ENCODE measurements at places on chromosomes 16 and 17.

DNA sequence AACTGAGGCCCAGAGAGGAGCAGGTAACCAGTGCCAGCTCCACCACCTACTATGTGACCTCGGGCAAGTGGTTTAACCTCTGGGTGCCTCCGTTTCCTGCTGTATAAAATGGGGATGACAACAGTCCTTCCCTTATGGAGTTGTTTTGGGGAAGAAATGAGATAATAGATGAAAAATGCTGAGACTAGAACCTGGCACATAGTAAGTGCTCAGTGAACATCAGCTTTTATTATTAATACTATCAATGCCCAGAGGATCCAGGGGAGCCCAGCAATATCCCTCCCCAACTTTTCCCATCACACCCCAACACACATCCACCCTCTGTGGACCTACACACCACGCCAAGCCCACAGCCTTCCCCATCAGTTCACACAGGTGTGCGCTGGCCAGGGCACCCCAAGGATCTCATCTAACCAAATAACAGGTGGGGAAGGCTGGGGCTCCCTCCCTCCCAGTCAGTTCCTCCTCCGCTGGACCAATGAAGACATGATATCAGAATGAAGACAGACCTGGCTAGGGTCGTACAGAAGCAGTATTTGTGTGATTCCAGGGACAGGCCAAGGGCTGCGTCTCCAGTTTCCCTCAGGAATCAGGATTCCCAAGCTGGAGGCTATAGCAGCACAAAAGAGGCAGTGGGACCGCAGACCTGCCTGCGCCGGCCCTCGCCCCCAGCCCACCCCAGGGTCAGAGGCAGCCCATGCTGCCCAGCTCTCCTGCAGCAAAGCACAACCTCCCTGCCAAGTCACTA is 1.8 kb downstream of the ATP2A3 start:
- DNase-seq = no peak

- no peak for DNase-seq
These were observed 30.0 kb downstream of the SDK2 start for GRCh38 chr17:73614256-73614655.

DNA sequence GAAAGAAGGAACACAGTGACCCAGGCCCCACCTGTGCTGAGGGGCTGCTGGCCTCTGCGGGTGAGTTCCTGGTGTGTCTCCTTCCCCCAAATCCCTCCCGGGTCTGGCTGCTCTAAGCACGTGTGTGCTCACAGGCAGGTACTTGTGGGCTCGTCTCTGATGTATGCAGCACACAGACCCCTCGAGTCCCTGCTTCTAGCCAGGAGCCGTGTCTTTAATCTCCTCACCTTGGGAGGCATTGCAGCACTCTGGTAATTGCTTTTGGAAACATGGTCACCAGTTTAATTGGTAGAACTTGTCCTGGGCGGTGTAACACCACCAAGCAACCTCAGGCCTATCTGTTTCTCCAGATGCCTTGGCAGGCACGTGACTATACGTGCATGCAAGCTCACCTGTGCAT is 8.8 kb upstream of the RPL38 start:
- no peak for DNase-seq

DNA sequence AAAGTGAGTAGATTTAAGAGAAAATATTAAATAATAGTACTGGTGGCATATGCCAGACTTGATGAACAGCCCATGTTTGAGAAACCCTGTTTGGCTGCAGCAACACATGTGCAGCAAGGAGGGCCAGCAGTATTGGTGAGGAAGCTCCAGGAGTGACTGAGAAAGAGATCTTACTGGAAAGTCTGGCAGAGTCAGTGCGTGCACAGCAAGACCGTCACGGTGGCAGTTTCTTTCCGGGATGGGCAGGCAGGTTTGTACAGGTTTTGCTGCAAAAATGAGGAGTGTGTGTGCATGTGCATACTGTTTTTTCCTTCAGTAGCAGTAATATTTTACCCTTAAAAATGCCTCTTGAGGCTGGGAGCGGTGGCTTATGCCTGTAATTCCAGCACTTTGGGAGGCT is 41.4 kb downstream of the KSR1 start:
- no peak for DNase-seq

DNA sequence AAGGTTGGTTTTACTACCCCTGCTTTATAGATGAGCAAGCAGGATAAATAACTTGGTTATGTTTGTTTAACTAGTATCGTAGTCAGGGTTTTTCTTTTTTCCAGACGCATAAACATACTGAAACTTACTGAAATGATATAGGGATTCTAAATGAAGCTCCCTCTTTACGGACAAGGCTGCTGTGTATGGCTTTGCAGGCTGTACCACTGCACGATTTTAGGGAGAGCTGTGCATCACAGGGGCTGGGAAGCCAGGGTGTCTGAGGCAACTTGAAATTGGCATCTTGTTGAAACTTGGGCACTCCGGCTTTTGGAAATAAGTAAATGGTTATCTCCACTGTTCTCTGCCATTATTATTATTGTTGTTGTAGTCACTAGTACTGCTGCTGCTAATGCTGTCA is 218.1 kb upstream of the CDH8 start:
- no peak for DNase-seq

DNA sequence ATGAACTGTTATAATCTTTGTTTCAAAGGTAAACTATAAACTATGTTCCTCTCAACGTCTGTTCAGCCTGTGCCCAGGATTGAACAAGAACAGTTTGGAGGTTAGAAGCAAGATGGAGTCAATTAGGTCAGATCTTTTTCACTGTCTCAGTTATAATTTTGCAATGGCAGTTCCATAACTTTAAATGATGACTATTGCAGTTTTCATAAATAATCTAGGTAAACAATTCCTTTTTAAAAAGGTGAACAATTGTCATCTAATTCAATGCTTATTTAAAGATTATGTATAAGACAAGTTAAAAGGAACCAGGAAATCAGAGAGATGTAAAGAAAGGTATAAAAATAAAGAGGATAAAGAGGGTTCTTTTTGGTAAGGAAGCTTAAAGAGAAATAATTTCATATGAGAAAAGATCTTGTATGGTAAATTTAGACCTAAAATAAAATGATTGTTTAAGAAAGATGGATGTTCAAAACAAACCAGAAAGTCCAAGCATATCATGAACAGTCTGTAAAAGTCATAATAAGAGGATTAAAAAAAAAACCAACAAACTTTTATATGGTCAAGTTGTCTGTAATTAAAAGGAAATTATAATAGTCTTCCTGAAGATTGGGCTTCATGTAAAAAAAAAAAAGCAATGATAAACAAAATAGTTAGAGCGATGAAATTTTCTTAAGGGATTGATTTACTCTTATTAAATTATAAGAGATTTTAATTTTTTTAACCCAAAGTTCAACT is 6.1 kb downstream of the KRTAP4-9 start:
- no peak for DNase-seq

DNA sequence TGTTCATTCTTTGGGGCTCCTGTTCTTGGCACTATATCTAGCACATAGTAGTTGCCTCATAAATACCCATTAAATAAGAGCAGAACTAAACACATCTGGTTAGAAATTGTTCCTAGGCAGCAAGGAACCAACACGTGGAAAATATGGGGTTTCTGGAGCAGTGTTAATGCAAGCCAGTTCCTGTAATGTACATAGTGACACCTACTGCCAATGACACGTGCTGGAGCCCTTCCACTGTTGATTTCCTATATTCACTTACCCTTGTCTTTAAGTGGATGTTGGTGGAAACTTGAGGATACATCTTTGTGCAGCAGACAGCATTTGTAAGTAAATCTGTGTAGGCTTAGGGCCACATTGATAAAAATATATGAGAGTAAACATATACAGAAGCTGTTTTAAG is 1.6 kb upstream of the IRF8 start:
- DNase-seq = peak; percentile 59

DNA sequence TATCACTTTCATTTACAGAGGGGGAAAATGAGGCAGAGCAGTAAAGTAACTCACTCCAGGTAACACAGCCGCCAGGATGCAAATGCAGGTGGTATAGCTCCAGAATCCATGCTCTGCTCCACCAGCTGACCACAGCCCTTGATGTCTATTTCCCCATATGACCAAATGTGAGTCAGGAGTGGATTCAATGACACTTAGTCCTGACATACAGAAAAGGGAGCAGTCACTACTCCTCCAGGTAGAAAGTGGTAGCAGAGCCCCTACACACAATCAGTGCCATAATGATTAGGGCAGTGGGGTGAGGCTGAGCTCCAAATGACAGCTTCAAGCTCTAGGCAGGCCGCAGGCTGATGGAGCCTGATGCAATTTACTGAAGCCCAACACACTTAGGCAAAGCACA is 43.3 kb upstream of the GFOD2 start:
- DNase-seq = no peak

DNA sequence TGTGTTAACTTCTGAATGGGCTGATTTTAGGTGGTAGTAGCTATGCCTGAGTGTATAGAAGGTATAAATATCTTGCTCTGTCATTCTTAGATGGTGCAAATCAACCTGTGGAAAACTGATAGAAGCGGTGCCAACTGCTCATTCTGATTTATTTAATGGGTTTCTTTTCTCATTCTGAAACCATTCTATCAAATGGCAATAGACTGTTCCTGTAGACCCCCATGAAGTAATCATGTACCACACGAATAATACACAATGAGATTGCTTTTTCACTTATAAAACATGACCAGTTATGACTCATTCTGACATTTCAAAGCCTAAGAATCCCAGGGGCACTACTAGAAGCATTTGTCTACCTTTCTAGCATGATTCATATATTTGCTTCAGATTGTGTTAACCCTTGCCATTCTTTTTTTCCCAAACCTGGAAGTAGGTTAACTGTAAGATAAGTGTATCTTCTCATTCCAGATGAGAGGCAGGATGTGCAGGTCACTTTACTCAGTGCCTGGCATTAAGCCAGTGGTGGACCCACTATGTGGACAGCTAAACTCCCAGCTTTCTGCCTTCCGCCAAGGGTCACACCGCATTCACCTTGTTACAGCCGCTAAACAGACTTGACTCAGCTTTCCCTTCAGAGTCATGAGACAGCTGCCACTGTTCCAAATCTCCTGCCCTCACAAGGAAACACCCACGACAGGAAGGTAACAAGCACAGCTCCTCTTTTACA is 16.4 kb upstream of the SLC16A11 start:
- no peak for DNase-seq

DNA sequence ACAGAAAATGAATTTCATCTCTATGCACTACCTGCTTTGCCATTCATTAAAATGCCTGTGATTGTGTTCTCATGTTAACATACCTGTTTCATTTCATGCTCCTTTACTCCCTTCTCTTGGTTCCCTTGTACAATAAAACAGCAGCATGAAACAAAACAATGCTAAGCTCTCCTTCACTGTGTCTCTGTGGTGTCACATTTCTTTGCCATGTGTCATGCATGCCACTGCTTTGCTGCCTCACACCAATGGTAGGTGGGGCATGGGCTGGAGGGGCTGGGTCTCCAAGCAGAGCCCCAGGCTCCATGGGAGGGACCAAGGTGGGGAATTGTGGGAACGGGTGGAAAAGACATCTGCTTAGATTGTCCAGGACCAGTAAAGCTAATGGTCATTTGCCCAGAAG is 83.6 kb downstream of the RGS9 start:
- no peak for DNase-seq

GRCh38 chr16:56583351-56584168 is 5.8 kb upstream of the MT3 start:
- DNase-seq = no peak

DNA sequence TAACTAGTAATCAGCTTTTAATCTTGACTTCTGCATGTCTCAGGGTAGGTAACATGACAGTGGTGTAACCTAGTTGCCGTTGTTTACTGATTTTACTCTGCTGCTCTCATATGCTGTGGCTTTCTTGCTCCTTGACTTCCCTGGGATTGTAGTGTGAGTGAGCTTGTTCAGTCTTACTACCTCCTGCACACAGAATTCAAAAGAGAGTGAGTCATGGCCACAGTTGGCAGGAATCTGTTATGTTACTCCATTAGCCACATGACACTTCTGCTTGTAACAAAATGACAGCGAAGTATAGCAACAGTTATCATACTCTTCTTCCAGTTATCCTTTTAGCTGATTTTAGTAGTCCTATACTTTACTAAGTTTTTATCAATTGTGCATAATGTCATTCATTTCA is 18.8 kb downstream of the TNRC6A start:
- DNase-seq = peak; percentile 44

- DNase-seq = no peak
These were observed 13.4 kb downstream of the CASC3 start for GRCh38 chr17:40153603-40154236.

DNA sequence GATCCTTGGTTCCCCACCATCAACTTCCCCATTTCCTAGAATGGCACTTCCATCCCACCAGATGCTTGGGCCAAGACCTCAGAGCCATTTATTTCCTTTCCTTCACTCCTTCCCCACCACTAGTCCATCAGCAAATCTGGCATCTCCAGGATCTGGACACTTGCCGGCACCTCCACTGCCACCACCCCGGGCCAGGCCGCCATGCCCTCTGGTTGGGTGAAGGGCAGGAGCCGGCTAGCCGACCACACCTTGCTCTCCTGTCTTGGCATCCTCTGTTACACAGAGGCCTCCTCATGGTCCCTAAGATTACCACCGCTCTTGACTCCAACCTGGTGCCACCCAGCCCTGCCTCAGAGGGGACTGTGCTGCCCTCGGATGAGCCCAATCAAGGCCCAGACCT is 104.5 kb downstream of the RMI2 start:
- no peak for DNase-seq

DNA sequence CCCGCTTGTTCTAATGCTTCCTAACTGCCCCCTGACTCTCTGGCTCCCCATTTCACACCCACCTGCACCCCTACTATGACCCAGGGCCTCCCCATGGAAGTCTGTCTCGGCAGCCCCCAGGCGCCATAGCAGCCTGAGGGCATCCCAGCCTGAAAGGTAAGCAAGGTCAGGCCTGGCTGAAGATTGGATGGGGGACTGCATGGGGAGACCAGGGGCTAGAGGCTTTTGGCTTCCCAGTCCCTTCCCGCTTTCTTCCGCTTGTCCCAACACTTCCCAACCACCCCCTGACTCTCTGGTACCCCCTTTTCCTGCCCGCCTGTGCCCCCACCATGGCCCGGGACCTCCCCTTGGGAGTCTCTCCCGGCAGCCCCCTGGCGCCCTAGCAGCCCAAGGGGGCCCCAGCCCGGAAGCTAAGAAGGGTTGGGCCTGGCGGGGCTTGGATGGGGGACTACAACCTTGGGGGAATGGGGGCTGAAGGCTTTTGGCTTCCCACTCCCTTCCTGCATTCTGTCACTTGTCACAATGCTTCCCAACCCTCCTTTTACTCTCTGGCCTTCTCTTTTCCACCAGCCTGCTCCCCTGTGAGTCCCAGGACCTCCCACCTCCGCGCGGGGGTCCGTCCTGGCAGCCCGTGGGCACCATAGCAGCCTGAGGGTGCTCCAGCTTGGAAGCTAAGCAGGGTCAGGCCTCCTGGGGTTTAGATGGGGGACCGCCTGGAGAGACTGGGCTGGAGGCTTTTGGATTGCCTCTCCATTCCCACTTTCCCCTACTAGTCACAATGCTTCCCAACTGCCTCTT is 2288.4 kb downstream of the TP53TG3F start:
- DNase-seq = no peak

- no peak for DNase-seq
These were observed 175.3 kb downstream of the NPIPB11 start for GRCh38 chr16:29231244-29231643.

GRCh38 chr16:71297341-71297634 is 8.1 kb upstream of the CMTR2 start:
- no peak for DNase-seq

Measured in Kasumi-1 (cell line).